GM13977 (cell line): ENCODE measurements at places on chromosomes 3 and 15.

- DNase-seq = no peak
These were observed 37.8 kb downstream of the MAP4 start for GRCh38 chr3:47978386-47978785.

DNA sequence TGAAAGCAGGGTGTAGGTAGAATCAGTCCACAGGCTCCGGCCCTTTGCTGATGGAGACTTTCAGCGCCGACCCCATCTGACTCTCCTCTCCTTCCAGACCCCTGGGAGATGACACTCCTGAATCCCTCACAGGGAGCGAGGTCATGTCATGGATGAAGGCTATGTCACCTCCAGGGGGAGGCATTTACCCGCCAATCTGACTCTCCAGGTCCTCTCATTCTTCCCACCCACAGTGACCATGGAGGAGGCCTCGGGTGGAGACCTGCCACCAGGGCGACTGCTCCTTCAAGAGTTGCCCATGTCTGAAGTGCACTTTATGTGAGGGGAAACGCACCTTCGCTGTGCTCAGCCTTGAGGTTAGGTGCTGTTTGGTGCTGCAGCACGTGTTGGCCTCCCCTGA is 112.7 kb downstream of the KLF13 start:
- no peak for DNase-seq

DNA sequence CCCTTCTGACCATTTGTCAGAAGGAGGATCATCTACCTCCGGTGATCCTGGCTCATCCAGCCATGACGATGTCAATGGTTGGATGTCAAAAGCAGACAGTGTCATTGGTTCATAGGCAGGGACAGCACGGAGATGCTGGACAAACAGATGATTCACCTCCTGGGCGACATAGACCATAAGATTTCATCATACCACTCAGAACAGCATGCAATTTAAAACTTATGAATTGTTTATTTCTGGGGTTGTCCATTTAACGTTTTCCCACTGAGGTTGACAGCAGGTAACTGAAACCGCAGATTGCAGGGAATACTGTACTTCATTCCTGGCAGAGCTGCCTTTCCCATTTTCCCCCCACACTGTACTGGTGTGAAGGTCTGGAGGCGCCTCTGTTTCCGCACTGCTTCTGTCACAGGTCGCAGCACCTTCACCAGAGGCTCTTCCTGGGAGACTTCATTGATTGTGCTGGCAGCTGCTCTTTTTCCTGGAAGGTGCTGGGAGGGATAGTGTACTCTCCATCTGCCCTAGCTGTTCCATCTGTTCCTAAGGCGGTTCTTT is 32.5 kb upstream of the TMOD3 start:
- no peak for DNase-seq

GRCh38 chr3:116148881-116149851 is 296.1 kb downstream of the LSAMP start:
- no peak for DNase-seq

- DNase-seq = no peak
These were observed 394.2 kb downstream of the LSAMP start for GRCh38 chr3:116051040-116051439.

GRCh38 chr15:89282631-89283030 is 38.9 kb downstream of the FANCI start:
- no peak for DNase-seq

- DNase-seq = no peak
These were observed 165.0 kb downstream of the NTRK3 start for GRCh38 chr15:88091444-88092016.

DNA sequence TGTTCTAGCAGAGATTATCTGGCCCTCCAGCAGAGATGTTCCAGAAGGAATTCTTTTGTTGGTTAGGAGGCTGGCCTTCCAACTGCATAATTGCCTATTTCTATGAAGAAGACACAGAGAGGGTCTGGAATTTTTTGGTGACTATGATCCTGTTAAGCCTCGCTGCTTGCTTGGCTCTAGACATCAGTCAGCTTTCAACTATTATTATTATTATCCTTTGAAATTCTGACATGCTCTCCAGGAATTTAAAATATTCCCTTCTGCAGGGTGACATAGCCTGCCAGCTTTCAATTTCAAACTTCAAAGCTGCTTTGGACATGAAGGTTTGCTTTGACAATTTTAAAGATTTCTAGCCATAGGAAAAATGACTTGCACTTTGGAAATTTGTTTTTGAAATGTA is 26.3 kb upstream of the ZNF148 start:
- no peak for DNase-seq

- DNase-seq = no peak
These were observed 7.2 kb downstream of the SUSD5 start for GRCh38 chr3:33211444-33211843.

DNA sequence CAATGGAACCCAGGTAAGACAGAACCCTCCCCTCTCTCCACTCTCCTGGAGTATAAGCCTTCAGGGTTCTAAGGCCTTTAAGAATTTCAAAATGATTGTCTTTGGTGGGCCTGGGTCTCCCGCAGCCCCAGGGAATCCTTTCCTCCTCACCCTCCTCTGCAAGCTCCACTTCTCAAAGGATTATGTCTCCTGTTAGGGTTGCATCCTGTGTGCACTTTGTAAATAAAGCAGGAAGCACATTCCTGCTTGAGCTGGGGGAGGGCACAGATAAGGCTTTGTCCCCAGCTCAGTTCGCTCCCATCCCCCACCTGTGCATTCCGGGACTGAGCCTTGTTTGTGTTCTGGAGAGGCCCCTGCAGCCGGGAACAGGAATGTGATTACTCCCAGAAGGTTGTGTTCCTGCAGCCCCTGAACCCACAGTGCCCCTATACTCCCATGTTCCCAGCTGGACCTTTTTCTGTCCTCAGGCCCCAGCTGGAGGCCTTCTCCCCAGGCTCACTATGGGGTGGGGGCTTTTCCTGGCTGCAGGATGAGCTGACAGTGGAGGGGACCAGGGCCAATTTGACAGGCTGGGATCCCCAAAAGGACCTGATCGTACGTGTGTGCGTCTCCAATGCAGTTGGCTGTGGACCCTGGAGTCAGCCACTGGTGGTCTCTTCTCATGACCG is 9.5 kb downstream of the TYRO3 start:
- no peak for DNase-seq
